ENCODE measurements at places on chromosomes 6 and 20. TPM values are rescaled to one million over a fixed set of nuclear protein-coding genes. Genes with fewer than 3 reads are reported as not detected.

MUC22 gene
- polyA plus RNA-seq, result not detected

NKAPL gene
- polyA plus RNA-seq, result 2.3 TPM

RHAG gene
- polyA plus RNA-seq, result 0.88 TPM

BRD2 gene
- 357 TPM for polyA plus RNA-seq

ADGB gene
- 0.95 TPM for polyA plus RNA-seq

MACROD2 gene
- 12.8 TPM for polyA plus RNA-seq

GPSM3 gene
- polyA plus RNA-seq, result 10.0 TPM

DNA sequence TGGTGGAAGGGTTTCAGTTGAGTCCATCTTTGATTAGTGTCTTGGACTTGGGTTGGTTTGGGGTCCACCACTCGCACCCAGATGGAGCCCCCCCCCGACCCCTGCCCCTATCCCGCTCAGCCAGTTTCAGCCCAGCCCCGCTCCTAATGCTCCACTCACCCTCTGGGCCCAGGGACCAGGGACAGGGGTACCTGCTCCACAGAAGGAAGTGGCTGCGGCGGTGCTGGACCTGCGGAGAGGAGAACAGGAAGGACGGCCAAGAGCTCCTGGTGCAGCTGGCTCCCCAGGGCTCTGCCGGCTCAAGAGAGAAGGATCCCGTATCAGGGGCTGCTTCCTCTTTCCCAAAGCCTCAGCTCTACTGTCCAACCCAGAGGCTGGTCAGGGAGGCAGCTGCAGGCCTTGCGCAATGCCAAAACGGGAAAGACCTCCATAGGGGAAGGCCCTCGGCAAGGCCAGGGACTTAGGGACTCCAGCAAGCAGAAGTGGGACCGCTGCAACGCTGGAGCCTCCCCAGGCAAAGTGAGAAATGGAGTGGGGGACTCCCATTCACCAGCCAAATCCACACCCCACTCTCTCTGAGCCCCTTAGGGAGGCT lies at the start of gene SIGLEC1:
Gene SIGLEC1, minus strand, starts transcription at position 322 of the 595 bp plus-strand sequence. CDS start 5,472 bp downstream, outside the sequence.
- DNase-seq, result no peak

DNA sequence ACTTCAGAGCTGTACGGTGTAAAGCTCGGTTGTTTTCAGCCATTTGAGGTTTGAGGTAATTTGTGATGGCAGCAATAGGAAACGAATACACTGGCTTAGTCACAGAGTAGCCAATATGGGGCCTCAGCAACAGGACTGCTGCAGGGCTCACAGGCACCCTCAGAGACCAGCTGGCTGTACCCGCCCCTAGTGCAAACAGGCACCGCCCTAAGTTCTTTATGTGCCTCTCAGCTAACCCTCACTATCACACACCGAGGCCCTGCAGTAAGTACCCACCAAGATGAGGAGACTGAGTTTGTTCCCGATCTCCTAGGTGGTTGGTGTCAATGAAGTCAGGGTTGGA lies 11.2 kb upstream of the SERPINB9 start:
- DNase-seq, result no peak

- DNase-seq, result no peak
These were observed 31.4 kb downstream of the PRDM1 start for GRCh38 chr6:106117579-106117978.

GRCh38 chr20:63734946-63735858 lies 1.3 kb upstream of the LIME1 start:
- no peak for DNase-seq

DNA sequence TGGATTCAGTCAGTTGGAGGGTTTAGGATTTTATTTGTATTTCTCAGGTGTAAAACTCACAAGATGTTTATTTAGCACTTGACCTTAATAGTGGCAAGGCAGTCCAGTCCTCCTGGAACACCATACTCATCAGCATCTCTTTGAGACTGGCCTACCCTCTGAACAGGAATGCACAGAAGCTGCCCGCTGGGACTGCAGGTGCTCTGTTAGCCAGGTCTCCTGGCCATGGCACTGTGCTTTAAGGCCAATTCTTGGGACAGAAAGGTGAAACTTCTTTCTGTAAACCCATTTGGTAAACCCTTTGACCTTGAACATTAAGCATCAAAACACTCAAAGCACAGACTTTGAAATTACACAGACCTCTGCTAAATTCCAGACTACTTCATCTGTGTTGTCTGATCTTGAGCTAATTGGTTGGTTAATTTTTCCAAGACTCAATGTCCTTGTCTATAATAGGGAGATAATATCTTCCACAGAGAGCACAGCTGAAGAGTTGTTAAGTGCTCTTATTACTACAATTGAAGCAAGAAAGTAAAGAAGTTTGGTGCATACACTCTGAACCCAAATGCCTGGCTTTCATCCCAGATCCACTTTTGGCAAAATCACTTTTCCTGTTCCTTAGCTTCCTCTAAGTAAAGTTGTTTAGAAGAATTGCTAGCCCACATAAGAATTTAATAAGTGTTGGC lies 54.9 kb upstream of the NT5E start:
- no peak for DNase-seq

- peak; percentile 85 for DNase-seq
These were observed 52.8 kb downstream of the MRPL14 start for GRCh38 chr6:44074439-44074812.

DNA sequence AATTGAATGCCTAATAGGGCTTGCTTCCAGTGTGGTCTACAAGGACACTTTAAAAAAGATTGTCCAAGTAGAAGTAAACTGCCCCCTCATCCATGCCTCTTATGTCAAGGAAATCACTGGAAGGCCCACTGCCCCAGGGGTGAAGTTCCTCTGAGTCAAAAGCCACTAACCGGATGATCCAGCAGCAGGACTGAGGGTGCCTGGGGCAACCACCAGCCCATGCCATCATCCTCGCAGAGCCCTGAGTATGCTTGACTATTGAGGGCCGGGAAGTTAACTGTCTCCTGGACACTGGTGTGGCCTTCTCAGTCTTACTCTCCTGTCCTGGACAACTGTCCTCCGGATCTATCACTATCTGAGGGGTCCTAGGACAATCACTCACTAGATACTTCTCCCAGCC lies 411.5 kb downstream of the TENT5A start:
- DNase-seq, result no peak

DNA sequence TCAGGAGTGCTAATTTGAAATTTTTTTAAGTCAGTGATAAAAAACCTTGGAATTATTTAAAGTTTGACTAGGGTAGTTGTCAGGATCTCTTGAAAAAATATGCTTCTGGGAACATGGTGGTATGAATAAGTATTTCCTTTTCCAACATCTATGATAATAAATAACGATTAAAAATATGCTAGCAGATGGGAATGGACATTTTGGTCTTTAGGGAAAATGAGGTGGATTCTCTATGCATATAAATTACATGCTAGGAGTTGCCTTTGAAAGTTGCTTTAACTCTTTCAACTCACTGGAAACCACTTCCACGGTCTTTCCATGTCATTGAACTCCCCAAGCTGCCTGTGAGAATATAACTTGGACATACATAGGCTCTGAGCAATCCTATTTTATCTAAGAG lies 731.5 kb upstream of the MARCKS start:
- DNase-seq, result no peak

DNA sequence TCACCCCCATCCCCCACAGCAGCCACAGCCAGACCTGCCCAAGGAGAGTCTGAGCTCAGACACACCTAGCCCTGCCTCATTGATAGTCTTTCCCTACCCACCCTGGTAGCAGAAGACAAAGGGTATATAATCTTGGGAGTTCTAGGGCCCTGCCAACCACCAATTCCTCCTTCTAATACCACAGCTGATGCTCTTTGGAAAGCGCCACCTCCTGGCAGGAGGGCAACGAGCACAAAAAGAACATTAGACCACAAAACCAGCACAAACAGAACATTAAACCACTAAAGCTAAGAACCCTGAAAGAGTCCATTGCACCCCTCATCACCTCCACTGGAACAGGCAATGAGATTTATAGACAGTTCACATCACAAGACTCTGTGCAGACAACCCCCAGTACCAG lies 195.8 kb upstream of the FUT9 start:
- no peak for DNase-seq

GRCh38 chr20:48007351-48007750 lies 222.1 kb upstream of the SULF2 start:
- no peak for DNase-seq

DNA sequence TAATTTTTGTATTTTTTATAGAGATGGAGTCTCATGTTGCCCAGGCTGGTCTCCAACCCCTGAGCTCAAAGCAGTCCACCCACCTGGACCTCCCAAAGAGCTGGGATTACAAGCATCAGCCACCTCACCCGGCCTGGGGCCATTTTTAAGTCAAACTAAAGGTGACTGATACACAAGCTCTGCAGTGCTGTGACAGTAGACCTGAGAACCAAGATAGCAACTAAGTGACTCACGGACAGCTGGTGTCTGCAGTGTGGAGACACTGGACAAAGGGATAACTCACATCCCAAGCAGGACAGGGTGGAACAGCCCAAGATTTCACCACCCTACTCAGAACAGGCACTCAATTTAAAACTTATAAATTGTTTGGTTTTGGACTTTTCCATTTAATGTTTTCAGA lies 402.5 kb downstream of the CD83 start:
- DNase-seq, result no peak

DNA sequence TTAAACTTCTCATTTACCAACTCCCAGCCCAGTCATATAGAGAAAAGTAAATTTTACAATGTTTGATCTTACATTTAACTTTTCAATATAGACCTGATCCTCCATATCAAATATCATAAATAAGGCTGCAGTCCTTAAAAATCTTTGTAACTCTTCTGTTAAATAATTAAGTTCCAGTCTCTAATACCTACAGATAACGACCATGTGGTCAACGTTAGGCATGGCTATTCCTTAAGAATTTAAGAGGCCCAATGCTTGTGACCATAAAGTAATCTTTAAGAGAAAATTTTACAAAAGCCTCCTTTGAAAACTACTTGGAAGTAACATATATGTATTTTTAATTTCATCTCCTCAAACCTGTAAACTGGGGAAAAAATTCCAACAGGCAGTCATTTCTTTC lies 1.6 kb downstream of the FBXO5 start:
- no peak for DNase-seq

DNA sequence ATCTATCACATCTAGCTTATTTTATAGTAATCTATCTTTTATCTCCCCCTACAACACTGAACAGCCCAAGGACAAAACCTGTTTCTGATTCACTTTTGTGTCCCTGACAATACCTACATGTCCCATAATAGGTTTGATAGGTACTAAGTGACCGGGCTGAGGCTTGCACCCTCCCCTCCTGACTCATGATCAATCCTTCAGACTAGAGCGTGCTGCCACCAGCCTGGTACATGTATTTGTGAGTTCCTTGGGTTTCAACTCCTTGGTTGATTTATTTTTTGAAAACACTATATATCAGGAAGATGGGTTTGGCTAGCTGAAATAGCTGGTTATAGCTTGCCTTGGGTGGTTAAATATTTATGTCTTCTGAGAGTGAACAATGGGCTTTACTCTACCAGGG lies 41.6 kb upstream of the RAB23 start:
- DNase-seq, result no peak

All from renal pelvis (tissue), 12 donors.